ENCODE measurements at places on chromosomes 2 and 18. TPM values are rescaled to one million over a fixed set of nuclear protein-coding genes. Genes with fewer than 3 reads are reported as not detected.

GRCh38 chr2:147554521-147555107 lies 290.2 kb upstream of the ACVR2A start:
- no peaks in the 10 kb centered on the region for H3K27me3 ChIP-seq
- no peak overlapping the region for H3K4me3 ChIP-seq
- DNase-seq, result no peak

DNA sequence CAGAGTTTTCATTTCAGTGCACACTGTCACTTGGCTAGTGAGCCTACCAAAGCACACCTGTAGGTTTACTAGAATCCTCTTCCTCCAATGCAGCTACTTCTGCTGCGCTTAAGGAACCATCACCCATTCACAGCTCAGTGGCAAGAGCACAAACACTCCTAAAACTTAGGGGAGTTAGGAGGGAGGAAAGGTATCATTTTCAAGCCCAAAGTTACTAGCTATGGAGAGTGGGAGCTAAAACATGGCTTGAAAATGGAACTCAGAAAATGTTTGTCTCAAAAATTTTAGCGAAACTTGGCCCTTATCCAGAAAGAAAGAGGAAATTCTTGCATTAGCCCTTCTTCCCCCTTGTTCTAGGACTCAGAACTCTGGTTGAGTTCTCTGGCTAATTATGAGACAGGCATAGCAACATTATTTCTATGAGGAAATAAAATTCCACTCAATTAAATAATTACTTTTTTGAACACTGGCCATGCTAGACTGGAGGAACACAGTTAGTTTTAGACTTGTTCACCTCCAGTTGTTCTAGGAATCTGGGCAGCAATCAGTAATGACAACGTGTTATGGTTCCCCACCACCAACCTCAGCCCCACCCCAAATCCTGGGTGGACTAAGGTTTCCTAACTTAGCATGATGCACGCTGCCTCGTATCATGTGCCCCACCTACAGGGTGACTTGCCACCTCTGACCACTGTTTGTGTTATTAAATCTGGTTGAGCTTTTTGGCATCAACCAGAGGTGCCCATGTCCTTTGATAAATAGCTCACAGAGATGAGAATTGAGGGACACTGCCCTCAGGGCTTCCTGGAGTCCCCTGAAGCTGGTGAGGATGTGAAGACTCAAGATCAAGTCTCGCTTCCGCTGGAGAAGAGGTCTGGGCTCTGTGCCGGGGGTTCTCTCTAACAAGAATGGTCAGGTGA lies 32.8 kb downstream of the LPIN2 start:
- H3K27ac ChIP-seq, result no peak overlapping the region
- peaks cover 3% of the 10 kb centered on the region for H3K36me3 ChIP-seq
- H3K27me3 ChIP-seq, result peaks cover 3% of the 10 kb centered on the region
- H3K4me3 ChIP-seq, result no peak overlapping the region

- H3K36me3 ChIP-seq, result no peaks in the 10 kb centered on the region
- H3K27me3 ChIP-seq, result peaks cover 5% of the 10 kb centered on the region
- no peak for DNase-seq
- H3K4me1 ChIP-seq, result peaks cover 50% of the 10 kb centered on the region
- no peak overlapping the region for H3K4me3 ChIP-seq
These were observed 29.5 kb upstream of the GPR39 start for GRCh38 chr2:132387126-132387525.

TET3 gene
- total RNA-seq, result 23.0 TPM

DHRS9 gene
- total RNA-seq, result not detected

- DNase-seq, result no peak
- H3K36me3 ChIP-seq, result no peaks in the 10 kb centered on the region
- no peak overlapping the region for H3K4me3 ChIP-seq
- no peak overlapping the region for H3K27ac ChIP-seq
- H3K4me1 ChIP-seq, result no peaks in the 10 kb centered on the region
These were observed 97.1 kb downstream of the EML6 start for GRCh38 chr2:54820558-54820957.

FNDC4 gene
- 26.4 TPM for total RNA-seq

ICOS gene
- not detected for total RNA-seq

DNA sequence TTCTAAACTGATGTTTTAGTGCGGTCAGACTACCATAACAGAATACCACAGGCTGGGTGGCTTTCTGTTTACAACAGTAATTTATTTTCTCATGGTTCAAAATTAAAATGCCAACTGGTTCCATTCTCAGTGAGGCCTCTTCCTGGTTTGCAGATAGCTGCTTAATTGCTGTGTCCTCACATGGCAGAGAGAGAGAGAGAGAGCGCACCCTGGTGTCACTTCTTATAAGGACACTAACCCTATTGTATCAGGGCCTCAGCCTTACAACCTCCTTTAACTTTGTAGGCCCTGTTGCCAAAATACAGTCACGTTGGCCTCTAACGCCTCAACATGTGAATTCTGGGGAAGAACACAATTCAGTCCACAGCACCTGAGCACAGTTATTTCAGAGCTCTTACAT lies 37.5 kb upstream of the ZNF385B start:
- H3K4me3 ChIP-seq, result no peak overlapping the region
- no peak overlapping the region for H3K27ac ChIP-seq
- H3K4me1 ChIP-seq, result no peaks in the 10 kb centered on the region
- H3K36me3 ChIP-seq, result peaks cover 6% of the 10 kb centered on the region
- peak; percentile 67 for DNase-seq
- H3K27me3 ChIP-seq, result peaks cover 1% of the 10 kb centered on the region

GPR35 gene
- total RNA-seq, result 0.77 TPM

DNA sequence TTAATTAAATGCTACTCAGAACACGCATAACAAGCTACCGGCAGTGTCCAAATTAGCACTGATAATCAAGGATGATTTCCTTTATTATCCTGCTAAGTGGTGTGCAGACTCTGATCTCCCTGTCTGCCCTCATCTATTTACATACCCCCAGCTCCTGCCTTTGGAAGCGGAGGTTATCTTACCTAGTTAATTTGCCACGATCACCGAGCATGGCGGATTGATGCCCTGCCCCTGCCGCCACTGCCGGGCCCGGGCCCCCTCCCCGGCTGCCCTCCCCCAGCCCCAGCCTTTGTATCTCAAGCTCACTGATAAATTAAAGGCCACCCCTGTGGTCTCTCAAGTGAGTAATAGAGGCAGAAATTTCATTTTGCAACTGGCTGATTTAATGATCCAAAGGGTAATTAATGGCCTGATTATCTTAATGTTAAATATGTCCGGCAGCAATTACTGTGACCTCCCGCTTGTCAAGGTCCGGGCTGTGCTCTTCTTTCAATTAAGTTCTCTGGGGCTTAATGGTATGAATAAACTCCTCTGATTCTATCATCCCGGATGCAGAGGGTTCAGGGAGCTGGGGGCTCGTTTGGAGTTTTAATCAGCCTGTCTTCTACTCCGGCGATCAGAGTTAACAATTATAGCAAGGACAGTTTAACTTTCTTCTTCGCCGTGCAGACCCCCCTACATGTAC lies 113.4 kb downstream of the GBX2 start:
- H3K27me3 ChIP-seq, result peaks cover 2% of the 10 kb centered on the region
- peaks cover 18% of the 10 kb centered on the region for H3K36me3 ChIP-seq
- no peak overlapping the region for H3K4me3 ChIP-seq
- no peak for DNase-seq

- H3K4me1 ChIP-seq, result no peaks in the 10 kb centered on the region
- no peaks in the 10 kb centered on the region for H3K36me3 ChIP-seq
- DNase-seq, result no peak
- no peaks in the 10 kb centered on the region for H3K27me3 ChIP-seq
- no peak overlapping the region for H3K4me3 ChIP-seq
- no peak overlapping the region for H3K27ac ChIP-seq
These were observed 158.0 kb upstream of the KLHL14 start for GRCh38 chr18:32930695-32931301.

TCF23 gene
- not detected for total RNA-seq
